ENCODE measurements at places on chromosomes 6 and 20. TPM values are rescaled to one million over a fixed set of nuclear protein-coding genes. Genes with fewer than 3 reads are reported as not detected.

Gene MRAP2
- total RNA-seq = 47.3 TPM

Gene FLRT3
- total RNA-seq = not detected

Gene ULBP2
- not detected for total RNA-seq

Gene COL10A1
- not detected for total RNA-seq

Gene OR12D3
- not detected for total RNA-seq

Gene PHIP
- total RNA-seq = 14.9 TPM

Gene MEI4
- total RNA-seq = not detected

Gene UBE2V1
- 39.4 TPM for total RNA-seq

Gene MUC22
- total RNA-seq = not detected

Gene SMLR1
- not detected for total RNA-seq

Gene MAP3K7
- 18.3 TPM for total RNA-seq

Gene HBS1L
- total RNA-seq = 9.8 TPM

Gene MTFR2
- total RNA-seq = not detected

Gene NSFL1C
- 58.5 TPM for total RNA-seq

Gene DNPH1
- total RNA-seq = 39.1 TPM

Gene SRXN1
- total RNA-seq = 28.8 TPM

Gene KIF13A
- total RNA-seq = 28.9 TPM

Gene TRIM31
- not detected for total RNA-seq

Gene GJA1
- total RNA-seq = 85.0 TPM

Gene C6orf132
- total RNA-seq = 1.3 TPM

Gene SLC17A3
- not detected for total RNA-seq

Gene EDN1
- total RNA-seq = 27.8 TPM

Gene KCNQ2
- not detected for total RNA-seq

Gene DUSP22
- total RNA-seq = 216 TPM

Gene PACRG
- total RNA-seq = not detected

Gene SLC4A11
- total RNA-seq = 1.6 TPM

Gene PRRT1
- 1.4 TPM for total RNA-seq

Gene NRSN1
- total RNA-seq = not detected

Gene PAK5
- total RNA-seq = not detected

Gene CEBPB
- total RNA-seq = 360 TPM

Gene GSTA2
- not detected for total RNA-seq

Gene SNRNP48
- total RNA-seq = 1.3 TPM

Gene NAPB
- total RNA-seq = 0.75 TPM

Gene LY86
- total RNA-seq = not detected

Gene ZC2HC1B
- total RNA-seq = not detected

Gene DEFB132
- total RNA-seq = 0.32 TPM

Gene FAM50B
- total RNA-seq = 8.1 TPM

Gene SLC35B3
- total RNA-seq = 11.3 TPM

Gene PNLDC1
- total RNA-seq = not detected

Gene TMEM14A
- total RNA-seq = 11.9 TPM

Gene MAD2L1BP
- total RNA-seq = 15.0 TPM

Gene GATA5
- total RNA-seq = not detected

Gene SPATA25
- total RNA-seq = 32.8 TPM

Gene TBXT
- not detected for total RNA-seq

Gene BMP6
- total RNA-seq = 16.0 TPM

Gene UQCC2
- 2.6 TPM for total RNA-seq

Gene COL9A1
- total RNA-seq = 0.21 TPM

Gene APCDD1L
- total RNA-seq = 2.1 TPM

Gene THEMIS
- not detected for total RNA-seq

Gene KIAA0408
- not detected for total RNA-seq

Gene CST4
- total RNA-seq = not detected
